Cardiac muscle cell (in vitro differentiated cells and primary cell): ENCODE measurements at places on chromosomes 5 and 9. TPM values are rescaled to one million over a fixed set of nuclear protein-coding genes. Genes with fewer than 3 reads are reported as not detected.

DNA sequence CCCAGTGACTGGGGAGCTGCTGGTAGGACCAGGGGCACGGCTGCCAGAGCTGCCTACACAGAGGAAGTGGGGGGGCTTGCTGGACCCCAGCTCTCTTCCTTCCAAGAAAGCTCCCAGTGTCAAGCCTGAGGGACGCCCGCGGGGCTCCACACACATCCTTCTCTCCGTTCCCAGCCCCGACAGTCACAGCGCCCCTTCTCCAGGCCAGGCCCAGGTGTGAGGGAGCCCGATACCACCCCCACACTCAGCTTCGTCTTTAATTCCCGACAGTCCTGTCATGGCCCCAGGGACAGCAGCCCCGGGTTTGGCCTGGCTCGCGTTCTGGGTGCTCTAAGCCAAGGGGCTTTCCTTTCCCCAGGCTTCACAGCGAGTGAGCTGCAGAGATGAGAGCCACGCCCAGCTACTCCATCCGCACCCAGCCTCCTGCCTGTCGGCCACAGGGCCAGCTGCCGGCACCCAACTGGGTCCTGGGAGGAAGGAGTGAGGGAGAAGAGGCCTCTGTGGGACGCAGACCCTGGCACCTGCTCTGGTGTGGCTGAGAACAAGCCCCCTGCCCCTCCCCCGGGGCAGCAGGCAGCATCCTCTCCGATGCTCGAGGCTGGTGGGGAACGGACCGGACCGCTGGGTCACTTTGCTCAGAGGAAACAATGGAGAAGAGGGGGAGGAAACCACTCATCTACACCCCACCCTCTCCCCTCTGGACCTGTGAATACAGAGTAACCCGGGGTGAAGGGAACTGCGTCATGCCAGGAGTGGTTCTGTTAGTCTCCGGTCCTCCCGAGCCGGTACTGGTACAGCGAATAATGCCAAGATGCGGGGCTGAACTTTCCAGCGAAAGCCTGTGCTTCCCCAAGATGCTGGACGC is 53.9 kb upstream of the PHYKPL start:
- no peak overlapping the region for H3K27ac ChIP-seq
- DNase-seq: no peak

DNA sequence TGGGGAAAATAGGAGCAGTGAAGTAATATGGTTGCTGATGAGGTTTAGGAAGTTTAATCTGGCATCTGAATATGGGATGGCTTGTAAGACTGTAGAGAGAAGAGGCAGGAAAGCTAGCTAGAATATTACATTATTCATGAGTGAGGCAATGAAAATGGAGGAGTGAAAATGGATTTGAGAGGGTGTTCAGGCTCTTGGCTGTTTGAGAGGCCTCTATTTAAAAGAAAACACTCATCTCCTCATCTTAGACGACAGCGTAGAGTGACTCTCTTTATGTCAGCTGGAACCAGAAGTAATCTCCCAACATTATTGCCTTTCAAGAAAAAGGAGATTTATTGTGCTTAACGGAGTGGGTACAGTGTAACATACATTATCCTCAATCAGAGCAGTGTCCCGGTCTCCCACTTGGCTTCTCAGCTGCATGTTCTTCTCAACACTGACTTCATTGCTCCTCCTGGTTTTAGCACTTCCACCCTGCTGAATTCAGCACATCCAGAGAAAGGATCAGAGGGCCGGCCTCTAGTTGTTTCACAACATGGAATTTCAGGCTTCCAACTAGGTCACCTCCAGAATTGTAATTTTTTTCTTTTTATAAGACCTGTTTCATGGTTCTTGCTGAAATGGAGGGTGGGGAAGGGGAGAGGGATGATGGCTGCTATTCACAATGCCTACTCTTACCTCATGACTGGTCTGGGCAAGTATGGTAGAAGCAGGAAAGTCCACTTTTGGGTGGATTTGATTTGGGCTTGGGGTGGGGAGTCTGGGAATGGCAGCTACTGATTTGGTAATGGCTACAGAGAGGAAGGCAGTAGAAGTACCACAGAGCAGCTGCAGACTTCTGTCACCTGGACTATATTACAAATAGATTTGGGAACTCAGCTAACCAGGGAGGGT is 52.9 kb upstream of the KIAA1958 start:
- no peak overlapping the region for H3K27ac ChIP-seq
- H3K27me3 ChIP-seq: no peaks in the 10 kb centered on the region
- H3K36me3 ChIP-seq: no peaks in the 10 kb centered on the region
- DNase-seq: no peak
- H3K4me1 ChIP-seq: no peaks in the 10 kb centered on the region

ACO1 gene
- 42.1 and 42.9 TPM in 2 replicates for total RNA-seq

LRRC19 gene
- total RNA-seq: not detected in 2 replicates

DNA sequence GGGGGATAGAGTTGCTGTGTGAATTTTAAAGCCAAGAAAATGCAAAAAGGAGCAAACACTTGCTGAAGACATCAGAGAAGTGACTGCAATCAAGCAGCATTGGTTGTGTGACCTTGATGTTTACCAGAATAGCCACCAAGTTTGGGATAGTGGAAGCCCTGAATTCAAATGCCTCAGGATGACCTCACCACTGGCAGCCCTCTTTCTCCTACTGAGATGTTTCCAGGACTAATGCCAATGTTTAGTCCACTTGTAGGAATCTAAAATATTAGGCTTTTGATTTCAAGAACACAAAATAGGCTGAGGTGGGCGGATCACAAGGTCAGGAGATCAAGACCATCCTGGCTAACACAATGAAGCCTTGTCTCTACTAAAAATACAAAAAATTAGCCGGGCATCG is 112.2 kb upstream of the NUDT12 start:
- H3K27me3 ChIP-seq: no peaks in the 10 kb centered on the region
- no peak overlapping the region for H3K4me3 ChIP-seq
- no peak overlapping the region for H3K27ac ChIP-seq
- H3K36me3 ChIP-seq: no peaks in the 10 kb centered on the region
- DNase-seq: no peak

GRCh38 chr5:130110328-130110727 is 206.1 kb downstream of the CHSY3 start:
- H3K4me3 ChIP-seq: no peak overlapping the region
- no peak overlapping the region for H3K27ac ChIP-seq
- no peaks in the 10 kb centered on the region for H3K27me3 ChIP-seq
- no peaks in the 10 kb centered on the region for H3K36me3 ChIP-seq
